ENCODE measurements at places on chromosomes 16 and 17.

- DNase-seq, result no peak
Observed at GRCh38 chr16:57732714-57733113, 2.9 kb upstream of the KATNB1 start.

DNA sequence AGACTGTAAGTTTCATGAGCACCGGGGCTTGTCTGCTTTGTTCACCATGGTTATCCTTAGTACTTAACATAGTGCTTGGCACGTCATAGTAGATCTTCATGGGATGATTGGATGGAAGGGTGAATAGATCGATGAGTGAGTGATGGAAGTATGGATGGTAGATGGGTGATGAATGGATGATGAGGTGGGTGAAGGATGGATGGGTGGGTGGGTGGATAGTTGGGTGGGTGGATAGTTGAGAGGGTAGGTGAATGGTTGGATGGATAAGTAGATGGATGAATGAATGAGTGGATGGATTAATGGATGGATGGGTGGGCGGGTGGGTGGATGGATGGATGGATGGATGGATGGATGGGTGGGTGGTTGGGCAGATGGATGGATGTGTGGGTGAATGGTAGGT is 133.2 kb upstream of the PLCG2 start:
- no peak for DNase-seq

DNA sequence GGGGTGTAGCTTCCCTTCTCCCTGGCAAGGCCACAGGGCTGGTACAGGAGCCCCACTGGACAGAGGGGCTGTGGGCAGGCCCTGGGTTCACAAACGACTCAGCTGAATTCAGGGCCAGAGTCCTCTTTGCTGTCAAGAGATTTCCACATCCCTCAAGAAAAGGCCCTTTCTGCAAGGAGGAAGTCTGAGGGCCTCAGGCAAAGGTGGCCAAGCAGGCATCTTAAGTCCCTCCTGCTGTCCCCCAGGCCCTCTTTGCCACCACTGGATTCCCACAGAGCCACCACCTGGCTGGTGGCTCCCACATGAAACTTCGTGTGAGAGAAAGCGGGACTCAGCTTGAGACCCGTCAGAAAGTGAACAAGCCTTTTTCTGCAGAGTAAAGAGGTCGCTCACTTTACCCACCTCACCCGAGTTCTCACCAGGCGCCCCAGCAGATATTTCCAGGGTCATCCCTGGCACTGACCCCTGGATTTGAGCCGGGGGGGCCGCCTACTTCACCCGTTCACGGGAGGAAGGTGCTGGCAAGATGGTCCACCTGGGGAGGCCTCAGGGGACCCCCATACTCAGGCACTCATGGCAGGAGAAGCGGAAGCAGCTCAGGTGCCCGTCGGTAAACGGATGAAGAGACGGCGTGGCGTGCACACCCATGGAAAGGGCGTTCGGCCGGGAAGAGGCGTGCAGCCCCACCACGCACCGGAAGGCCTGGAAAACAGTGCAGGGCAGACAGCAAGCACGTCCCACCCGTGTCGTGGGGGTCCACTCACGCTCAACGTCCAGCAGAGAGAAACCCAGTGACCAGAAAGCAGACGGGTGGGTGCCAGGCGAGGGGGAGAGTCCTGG is 3.6 kb downstream of the RNF166 start:
- no peak for DNase-seq

- no peak for DNase-seq
Observed at GRCh38 chr16:9258423-9259051, 167.1 kb downstream of the HAPSTR1 start.

DNA sequence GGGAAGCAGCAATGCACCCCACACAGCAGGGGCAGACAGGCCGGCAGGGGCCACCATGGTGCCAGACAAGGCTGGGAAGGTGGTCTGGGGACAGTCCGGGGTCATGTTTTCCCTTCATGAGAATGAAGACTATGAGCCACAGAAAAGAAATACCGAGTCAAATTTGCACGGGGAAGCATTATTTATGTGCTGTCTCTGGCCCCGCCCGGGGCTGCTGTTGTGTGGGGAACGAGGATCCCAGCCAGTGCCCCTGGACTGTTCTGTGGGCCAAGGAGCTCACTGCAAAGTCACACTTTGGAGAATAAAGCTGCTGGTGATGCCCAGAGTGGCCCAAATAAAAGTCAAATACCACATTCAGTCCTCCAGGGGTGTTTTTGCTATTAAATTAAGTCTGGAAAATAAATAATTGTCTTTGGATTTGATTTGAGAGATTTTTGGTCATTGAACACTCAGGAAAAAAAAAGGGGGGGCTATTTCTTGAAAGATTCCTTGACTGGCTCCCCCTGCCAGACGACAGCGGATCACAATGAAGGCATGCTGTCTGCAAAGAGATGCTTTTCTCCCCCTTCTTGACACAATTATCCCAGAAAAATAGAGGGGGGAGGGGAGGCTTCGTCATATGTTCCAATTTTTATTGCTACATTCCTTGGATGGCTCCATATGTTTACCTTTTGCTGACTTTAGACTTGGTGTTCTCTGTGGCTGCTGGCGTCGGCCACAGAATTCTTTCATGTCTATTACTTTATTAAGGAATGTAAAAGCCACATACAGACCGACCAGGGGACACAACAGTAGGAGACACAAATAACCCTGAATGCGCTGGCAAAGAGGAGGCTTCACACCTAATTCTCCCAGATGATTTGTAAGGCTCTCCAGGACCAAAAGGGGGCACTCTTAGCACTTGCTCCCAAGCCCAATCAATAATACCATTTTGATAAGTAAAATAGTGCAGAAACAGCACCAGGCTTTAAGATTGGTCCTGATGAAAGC is 27.1 kb upstream of the ANKFN1 start:
- DNase-seq, result no peak

DNA sequence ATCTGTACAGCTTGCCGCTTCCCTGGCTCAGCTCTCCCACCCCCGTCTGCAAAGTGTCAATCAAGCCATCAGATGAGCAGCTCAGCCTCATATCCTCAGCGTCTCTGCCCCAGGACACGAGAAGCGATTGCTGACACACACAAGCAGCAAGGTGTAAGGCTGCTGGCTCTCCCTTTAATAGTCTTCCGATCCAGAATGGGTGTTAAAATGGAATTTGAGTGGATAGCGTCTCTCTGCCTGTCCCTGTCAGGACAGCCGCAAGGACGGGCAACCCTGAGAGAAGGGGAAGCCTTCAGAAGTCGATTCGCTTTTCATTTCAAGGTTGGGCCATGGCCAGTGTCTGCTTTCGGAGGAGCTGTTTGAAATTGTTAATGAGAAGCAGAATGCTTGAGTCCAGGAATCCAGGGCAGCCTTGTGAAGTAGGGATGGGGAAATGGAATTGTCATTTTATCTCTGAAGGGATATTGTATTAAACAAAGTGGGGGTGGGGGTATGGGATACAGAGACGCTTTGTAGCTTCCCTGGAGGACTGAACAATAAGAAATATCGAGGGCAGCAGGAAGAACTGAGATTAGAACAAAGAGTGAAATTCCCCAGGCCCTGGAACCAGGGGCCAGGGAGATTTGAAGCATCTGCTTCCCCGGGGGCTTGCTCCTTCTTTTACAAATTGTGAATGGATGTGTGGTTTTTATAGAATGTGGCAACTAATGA is 4.7 kb upstream of the PIPOX start:
- DNase-seq, result no peak
